ENCODE measurements at places on chromosomes 2 and 18.

DNA sequence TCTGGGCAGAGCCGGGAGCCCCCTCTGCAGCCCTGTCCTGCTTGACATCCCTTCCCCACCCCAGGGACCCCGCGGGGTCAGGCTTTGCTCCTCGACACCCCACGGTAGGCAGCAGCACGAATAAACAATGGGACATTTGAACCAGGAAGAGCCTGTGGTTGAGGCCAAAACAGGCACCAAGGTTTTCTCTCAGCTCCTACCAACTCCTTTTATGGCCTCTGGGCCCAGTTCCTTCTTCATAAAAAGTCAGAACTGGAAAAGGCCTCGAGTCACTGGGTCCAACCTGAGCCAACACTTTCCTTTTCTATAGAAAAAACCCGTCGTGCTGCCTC lies 20.6 kb downstream of the TEX44 start:
- DNase-seq, result no peak

GRCh38 chr2:134137182-134137611 lies 116.7 kb upstream of the MGAT5 start:
- DNase-seq, result no peak

GRCh38 chr18:23941791-23942190 lies 72.8 kb upstream of the TTC39C start:
- no peak for DNase-seq

- peak; percentile 40 for DNase-seq
These were observed 1.4 kb downstream of the DNAJC10 start for GRCh38 chr2:182717416-182717815.

GRCh38 chr2:98295275-98295674 lies 51.0 kb upstream of the CNGA3 start:
- no peak for DNase-seq

DNA sequence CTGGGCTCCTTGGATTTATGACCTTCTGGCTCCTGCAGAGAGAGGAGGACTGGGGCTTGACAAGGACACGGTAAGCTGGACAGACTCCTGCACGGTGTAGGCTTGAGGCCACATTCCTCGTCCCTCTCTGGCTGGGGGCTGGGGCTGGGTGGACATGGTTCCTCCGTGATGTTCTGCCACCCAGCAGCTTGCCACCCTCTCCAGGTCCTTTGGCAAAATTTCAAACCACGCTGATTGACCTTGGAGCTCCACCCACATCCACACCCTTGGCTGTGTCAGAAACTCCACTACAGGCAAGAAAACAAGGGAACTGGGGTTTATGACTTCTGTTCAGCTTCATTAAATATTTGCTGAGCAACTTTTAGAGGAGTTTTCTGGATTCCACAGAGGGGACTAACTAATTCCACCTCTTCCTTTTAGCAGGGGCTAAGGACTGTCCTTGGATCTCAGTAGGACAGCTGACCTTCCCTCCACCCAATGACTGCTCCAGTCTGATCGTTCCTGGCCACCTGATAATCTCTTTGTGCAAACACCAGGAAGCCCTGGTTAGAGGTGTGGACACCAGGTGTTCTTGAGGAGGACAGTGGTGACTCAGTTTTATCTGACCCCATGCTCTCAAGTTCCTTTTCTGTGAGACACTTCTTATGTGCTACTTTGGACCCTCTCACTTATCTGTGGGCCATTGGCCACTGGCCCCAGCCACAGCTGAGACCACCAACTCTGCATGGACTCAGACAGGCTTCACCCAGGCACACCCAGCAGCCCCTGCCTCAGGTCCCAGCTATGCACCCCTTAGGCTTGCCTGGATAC lies 29.3 kb downstream of the GPR55 start:
- peak; percentile 43 for DNase-seq

DNA sequence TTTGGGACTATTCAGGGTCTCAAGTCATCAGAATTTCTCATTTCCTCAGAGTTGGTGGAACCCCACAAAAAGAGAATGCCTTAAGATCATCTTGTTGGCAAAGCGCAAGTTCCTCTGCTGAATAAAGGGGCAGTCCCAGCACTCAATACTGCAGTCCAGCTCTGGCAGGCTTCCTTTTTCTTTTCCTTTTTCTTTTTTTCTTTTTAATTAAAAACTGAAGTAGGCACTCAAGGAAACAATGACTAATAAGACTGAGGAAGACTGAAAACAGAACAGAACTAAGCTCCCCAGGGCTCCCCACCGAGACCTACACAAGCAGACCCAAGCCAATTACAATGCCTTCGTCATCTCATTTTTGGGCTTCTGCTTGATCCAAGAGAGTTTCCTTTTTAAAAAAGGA lies 82.0 kb downstream of the STK39 start:
- no peak for DNase-seq

DNA sequence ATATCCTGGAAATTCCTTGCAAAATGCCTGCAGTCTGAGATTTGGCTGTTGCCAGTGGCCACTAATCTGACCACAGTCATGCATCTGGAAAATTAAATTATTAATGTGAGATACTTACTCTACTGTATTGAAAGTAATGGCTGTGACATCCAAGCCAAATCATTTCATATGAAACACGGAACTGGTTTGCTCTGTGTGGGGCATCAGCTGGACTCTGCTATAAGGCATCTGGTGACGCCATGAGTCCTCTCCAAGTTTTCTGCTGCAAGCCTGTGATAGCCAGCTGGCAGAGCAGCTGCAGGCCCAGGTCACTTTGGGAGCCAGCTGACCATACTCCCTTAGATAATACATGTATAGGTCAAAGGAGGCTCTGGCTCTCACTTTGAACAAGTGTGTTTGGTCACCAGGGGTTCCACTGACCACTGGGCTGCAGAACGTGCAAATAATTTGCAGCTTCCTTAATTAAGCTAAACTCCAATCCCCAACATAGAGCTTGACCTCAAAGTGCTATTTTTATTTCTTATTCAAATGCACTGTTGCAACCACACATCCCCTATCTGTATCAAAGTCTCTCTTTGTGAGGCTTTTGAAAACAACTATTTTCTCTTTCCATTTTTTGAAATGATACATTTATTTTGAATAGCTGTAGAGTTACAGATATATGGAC lies 152.9 kb downstream of the NCKAP5 start:
- no peak for DNase-seq

All from HT-29 (cell line).